Breast epithelium (tissue), 4 donors: ENCODE measurements at places on chromosomes 4 and X. TPM values are rescaled to one million over a fixed set of nuclear protein-coding genes. Genes with fewer than 3 reads are reported as not detected.

- H3K4me3 ChIP-seq = no peak overlapping the region
- no peaks in the 10 kb centered on the region for H3K27me3 ChIP-seq
These were observed 26.5 kb downstream of the GALNT7 start for GRCh38 chr4:173195109-173195508.

DNA sequence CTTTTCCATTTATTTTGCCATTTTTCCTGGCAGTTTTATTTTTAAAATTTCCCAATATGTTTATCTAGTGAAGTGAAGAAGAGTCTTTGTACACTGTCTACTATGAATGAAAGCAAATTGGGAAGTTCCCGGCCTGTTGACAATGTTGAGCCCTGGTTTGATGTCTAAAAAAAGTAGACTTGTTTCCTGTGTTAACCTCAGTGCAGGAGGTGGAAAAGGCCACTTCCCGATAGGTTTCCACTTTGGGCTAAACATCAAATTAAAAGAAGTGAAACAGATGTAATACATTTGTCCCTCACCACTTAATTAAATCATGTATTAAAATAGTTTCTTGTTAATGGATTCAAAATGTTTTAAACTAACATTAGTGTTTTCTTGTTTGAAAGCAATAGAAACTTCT is 30.0 kb downstream of the BBS12 start:
- no peak overlapping the region for H3K4me3 ChIP-seq
- H3K4me1 ChIP-seq = no peaks in the 10 kb centered on the region
- no peak overlapping the region for H3K27ac ChIP-seq
- no peak for DNase-seq
- no peaks in the 10 kb centered on the region for H3K36me3 ChIP-seq

DNA sequence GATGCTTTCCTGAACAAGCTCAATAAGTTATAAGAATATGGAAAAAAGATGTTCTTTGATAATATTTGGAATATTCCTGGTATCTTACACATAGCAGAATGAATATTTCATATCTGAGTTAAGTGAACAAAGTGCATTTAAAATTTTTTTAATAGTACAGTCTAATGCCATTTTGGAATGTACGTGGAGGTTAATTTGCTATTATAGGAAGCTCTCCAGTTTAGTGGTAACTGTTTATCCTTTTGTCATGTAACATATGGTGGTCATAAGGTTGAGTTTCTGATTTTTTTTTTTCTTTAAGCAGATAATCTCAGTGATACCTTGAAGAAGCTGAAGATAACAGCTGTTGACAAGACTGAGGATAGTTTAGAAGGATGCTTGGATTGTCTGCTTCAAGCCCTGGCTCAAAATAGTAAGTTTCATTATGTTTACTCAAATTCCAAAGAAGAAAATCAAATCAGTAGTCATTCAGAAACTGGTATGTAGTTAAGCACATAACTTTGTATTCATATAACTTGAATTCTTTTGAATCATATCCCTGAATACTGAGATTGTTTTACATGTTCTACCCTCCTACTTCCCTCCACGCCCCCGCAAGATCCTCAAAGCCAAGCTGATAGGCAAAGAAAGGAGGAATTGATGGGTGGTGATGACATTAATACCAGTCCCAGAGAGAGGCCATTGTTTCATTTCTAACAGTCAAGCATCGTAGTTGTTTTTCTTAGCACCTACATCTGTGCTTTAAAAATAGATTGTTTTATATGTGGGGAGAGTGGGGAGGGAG is 32.1 kb downstream of the RAP1GDS1 start:
- no peak overlapping the region for H3K27ac ChIP-seq
- no peaks in the 10 kb centered on the region for H3K4me1 ChIP-seq
- DNase-seq = no peak
- no peaks in the 10 kb centered on the region for H3K27me3 ChIP-seq
- no peak overlapping the region for H3K4me3 ChIP-seq

DNA sequence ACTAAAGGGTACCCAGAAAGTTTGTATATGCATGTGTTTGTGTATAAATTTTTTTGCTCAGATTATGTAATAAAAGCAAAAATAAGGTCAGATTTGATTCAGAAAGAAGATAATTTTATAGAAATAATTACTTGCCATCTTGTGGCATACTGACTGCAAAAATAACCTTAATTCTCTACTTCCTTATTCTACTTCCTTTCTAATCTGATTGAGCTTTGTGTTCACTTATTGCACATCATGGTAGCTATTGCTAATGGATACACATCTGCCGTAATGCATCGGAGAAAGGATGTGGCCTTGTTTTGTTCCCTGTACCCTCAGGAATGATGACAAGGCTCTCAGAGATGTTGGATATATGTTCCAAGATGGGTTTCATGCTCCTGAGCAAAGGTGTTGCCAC is 10.5 kb upstream of the GNPDA2 start:
- no peak overlapping the region for H3K27ac ChIP-seq
- H3K4me3 ChIP-seq = no peak overlapping the region
- no peaks in the 10 kb centered on the region for H3K36me3 ChIP-seq
- no peak for DNase-seq

DNA sequence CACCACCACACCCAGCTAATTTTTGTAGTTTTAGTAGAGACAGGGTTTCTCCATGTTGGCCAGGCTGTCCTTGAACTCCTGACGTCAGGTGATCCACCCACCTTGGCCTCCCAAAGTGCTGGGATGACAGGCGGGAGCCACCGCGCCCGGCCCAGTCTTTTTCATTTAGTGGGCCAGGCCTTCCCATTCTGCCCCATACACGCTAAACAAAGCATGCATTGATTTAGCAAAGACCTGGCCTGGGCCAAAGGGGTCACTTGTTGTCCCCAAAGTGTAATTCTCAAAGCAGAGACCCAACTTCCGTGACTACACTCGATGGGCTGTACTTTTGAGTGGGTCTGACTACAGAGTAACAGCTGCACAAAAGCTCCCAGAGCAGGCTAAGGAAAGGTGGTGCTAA is 29.2 kb downstream of the CNGA2 start:
- H3K27ac ChIP-seq = no peak overlapping the region
- DNase-seq = no peak
- no peaks in the 10 kb centered on the region for H3K27me3 ChIP-seq

DNA sequence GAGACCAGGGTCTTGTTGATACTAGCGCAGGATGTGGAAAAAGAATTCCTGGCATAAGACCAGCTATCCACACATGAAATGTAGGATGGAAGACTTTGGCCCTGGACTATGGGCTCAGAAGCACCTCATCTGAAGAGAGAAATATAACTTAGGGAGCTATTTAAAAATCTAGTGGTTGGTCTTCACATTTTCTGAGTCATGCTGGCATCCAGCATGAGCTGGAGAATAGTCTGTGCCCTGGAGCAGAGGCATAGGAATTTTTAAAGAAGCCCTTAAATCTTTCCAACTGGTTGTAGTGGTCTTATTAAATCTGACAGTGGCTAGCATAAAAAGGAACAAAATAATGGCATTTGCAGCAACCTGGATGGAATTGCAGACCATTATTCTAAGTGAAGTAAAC is 86.3 kb downstream of the SMARCA5 start:
- no peak for DNase-seq
- H3K4me1 ChIP-seq = no peaks in the 10 kb centered on the region
- no peaks in the 10 kb centered on the region for H3K27me3 ChIP-seq

DNA sequence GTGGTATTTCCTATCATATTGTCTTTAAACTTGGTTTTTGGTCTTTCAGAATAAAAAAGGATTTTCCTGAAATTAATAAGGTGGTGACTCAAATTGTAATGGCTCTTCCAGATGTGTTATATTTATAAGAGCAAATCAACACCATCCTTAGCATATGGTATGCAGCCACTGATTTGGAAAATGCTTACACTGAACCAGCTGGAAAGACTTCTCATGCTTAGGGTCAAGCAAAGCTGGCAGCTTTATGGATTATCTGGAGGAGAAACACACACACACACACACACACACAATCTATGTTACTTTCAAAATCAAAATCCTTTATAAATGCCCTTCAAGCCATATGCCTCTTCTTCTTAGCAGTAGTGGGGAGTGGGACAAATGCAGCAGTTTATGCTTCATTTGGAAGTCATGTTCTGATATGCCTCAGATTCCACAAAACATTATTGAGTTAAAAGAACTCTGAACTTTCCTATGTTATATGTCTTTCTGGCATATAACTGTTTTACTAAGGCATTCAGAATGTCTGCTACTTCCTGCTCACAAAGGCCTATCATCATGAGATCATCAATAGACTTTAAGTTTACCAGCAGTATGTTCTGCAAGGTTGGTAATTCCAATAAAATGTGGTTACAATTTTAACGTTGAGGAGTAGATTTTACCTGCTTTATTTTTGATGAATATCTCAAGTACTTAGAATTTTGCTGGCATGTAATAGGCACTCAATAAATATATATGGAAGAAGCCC is 72.9 kb upstream of the PRDM5 start:
- H3K36me3 ChIP-seq = no peaks in the 10 kb centered on the region
- H3K27me3 ChIP-seq = no peaks in the 10 kb centered on the region
- no peaks in the 10 kb centered on the region for H3K4me1 ChIP-seq
- DNase-seq = no peak

- H3K36me3 ChIP-seq = no peaks in the 10 kb centered on the region
- DNase-seq = no peak
- no peaks in the 10 kb centered on the region for H3K4me1 ChIP-seq
- no peak overlapping the region for H3K4me3 ChIP-seq
These were observed 31.2 kb downstream of the MSX1 start for GRCh38 chr4:4890574-4891255.

DNA sequence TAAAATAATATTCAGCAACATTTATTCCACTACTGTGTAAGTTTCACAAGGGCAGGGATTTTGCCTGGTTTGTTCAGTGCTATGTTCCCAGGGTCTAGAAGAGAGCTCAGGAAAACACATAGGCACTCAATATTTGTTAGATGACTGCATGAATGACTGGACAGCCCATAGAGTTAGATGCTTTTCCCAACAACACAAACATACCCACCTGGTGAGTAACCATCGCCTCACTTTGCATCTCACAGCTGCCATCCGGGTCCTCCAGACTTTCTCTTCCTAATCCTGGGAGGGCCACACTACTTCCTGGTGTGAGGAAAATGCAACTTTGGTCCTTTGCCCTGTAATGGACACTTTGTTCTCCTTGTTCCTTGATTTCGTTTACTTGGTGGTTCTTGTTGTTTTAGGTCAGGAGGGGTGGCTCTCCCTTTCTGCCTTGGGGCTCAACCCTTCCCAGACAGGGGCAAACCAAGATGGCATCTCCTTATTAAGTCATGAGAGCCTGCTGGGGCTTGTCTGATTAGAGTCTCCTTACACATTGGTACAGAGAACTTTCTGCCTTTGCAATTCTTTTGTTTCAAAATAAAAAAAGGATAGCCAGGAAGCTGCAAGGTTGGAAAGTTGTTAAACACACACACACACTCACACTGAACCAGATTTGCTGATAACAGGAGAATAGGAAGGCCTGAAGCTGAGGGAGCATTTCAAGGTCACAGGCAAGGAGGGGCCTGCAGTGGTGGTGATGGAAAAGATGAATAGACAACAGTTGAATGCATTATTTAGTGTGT is 190.6 kb downstream of the MID1IP1 start:
- no peak for DNase-seq
- H3K4me1 ChIP-seq = no peaks in the 10 kb centered on the region
- no peak overlapping the region for H3K4me3 ChIP-seq
- no peak overlapping the region for H3K27ac ChIP-seq
- peaks cover 32% of the 10 kb centered on the region for H3K27me3 ChIP-seq
- H3K36me3 ChIP-seq = no peaks in the 10 kb centered on the region

DNA sequence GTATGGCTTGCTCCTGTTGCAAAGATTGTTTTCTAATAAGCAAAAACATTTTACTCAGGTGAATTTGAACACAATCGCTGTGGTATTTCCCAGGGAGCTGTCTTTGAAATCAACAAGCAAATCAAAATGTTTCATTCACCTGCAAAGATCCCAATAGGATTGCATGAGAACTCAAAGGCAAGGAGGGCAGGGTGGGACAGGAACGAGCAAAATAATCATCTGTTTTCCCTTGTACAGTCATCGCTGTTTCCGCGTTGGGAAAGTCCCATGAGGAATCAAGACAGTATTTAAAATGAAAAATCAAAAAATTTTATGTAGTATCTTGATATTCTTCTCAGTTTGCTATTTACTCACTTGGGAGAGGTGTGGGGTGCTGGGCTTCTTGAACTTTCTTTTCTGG is 198.8 kb downstream of the STIM2 start:
- no peaks in the 10 kb centered on the region for H3K27me3 ChIP-seq
- no peaks in the 10 kb centered on the region for H3K36me3 ChIP-seq
- no peak overlapping the region for H3K27ac ChIP-seq
- no peak overlapping the region for H3K4me3 ChIP-seq
- H3K4me1 ChIP-seq = no peaks in the 10 kb centered on the region

- no peaks in the 10 kb centered on the region for H3K4me1 ChIP-seq
- no peaks in the 10 kb centered on the region for H3K36me3 ChIP-seq
- no peak overlapping the region for H3K4me3 ChIP-seq
- H3K27me3 ChIP-seq = peaks cover 62% of the 10 kb centered on the region
- DNase-seq = no peak
These were observed 82.1 kb upstream of the NKX1-1 start for GRCh38 chr4:1488357-1488756.

GRCh38 chrX:154805696-154806091 is 409 bp upstream of the MPP1 start:
- H3K27ac ChIP-seq = peak overlapping the region; percentile 78
- H3K36me3 ChIP-seq = no peaks in the 10 kb centered on the region

GRCh38 chr4:108762559-108763225 is at the start of gene ETNPPL:
Gene ETNPPL, minus strand, starts transcription at chr4:108763053. Its CDS starts 155 bp downstream, at chr4:108762898.
- no peaks in the 10 kb centered on the region for H3K4me1 ChIP-seq
- no peak within 1 kb of the TSS for H3K27ac ChIP-seq
- DNase-seq = no peak
- H3K36me3 ChIP-seq = no peaks in the 10 kb centered on the region
- H3K4me3 ChIP-seq = peak within 1 kb of the TSS; percentile 61

DNA sequence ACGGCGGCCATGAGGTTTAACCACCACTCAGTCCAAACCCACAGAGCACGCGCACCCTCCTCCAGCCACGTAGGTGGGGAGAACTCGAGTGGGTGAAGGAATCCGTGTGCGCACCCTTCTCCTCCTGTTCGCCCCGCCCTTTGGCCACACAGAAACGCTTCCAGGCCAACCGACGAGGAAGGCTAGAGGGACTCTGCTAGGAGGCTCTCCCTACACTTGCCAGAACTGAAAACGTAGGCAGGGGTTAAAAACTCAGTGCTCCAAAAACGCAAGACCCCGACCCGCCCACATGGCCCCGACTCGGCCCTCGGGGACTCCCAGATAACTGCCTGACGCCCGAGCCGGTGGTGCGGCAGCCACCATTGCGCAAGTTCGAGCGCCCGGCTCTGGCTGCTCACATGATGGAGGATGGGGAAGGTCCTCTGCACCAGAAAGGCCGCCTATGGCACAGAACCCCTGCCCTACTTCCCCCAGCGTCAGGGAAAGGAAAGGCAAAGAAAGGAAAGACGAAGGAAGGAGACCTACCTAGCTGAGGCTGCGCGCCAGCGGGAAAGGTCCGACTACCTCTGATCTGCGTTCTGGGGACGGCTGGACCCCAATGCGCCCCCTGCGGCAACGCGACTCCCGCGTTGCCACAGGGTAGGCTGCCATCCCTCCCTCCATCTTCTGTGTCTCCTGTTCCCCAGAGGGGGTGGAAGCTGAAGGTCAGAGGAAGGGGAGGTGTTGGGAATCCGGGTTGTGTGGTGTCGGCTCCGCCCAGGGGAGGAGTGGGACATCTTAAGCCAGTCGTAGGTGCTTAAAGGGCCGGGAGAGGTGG is 201.9 kb upstream of the AGTR2 start:
- no peak for DNase-seq
- H3K27me3 ChIP-seq = peaks cover 71% of the 10 kb centered on the region
- no peaks in the 10 kb centered on the region for H3K36me3 ChIP-seq
- H3K4me1 ChIP-seq = no peaks in the 10 kb centered on the region
- H3K27ac ChIP-seq = peak overlapping the region; percentile 70

Gene CENPVL3
- not detected for total RNA-seq

Gene TMEM144
- 50.1 TPM for total RNA-seq

Gene GAGE13
- total RNA-seq = not detected

Gene C4orf50
- total RNA-seq = under 0.01 TPM

Gene C1QTNF7
- total RNA-seq = 2.6 TPM

Gene CCNQ
- total RNA-seq = 23.9 TPM

Gene MTNR1A
- not detected for total RNA-seq

Gene NAA10
- 79.2 TPM for total RNA-seq
